Stimulated activated CD8-positive, alpha-beta memory T cell treated with anti-CD3 and anti-CD28 coated beads, Interleukin-2, amount 100 ng/mL, for 48 hours (primary cell): ENCODE measurements at places on chromosomes 13 and 19.

DNA sequence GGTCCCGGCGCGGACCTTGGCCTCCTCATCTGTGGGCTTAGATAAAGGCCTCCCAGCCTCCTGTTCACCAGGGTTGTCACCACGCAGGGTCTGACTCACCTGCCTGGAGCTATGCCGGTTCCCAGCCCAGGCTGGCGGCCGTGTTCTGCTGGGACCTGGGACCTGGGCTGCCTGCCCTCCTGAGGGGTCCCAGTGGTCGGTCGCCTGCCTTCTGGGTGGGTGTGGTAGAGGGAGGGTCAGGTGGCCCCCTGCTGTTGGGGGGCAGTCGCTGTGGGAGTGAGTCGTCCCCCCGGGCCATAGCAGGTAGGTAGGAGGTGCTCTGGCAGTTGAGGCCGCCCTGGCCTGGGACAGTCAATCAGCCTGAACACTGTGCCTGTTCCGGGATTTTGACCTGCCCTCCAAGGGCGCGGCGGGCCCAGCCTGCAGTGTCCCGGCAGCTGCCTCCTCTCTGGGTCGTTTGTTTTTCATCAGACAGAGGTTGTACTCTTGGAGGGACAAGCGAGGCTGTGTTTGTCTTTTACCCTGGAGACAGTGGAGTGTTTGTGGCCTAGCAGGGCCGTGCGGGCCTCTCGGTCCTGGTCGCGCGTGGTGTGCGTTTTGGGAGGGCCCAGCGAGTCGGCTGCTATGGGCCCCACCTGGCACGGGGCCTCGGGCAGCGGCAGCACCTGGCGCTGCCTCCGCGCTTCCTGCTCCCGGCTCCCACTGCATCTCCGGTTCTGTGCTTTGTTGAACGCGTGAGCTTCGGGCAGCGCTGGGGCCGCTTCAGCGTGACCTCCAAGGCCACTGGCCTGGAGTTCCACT, 2.6 kb downstream of the ADAT3 start:
- no peak for DNase-seq

GRCh38 chr19:43789029-43789428, 8.3 kb upstream of the KCNN4 start:
- no peak for DNase-seq

DNA sequence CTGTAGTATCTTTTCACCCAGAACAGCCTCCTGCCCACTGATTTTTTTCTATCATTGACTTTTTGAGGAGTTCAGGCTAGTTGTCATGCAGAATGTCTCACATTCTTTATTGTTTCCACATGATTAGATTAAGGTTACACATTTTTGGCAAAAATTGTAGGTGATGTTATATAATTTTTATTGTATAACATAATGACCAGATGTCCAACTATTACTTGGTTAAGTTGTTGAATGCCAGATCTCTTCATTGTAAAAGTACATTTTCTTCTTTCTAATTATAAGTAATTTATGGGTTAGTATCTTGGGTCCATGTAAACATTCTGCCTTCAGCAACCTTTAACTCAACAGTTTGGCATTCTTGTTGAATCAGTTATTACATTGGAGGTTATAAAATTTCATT, 138.4 kb downstream of the POSTN start:
- no peak for DNase-seq

GRCh38 chr19:35004517-35005255, 4.6 kb downstream of the GRAMD1A start:
- DNase-seq, result no peak

DNA sequence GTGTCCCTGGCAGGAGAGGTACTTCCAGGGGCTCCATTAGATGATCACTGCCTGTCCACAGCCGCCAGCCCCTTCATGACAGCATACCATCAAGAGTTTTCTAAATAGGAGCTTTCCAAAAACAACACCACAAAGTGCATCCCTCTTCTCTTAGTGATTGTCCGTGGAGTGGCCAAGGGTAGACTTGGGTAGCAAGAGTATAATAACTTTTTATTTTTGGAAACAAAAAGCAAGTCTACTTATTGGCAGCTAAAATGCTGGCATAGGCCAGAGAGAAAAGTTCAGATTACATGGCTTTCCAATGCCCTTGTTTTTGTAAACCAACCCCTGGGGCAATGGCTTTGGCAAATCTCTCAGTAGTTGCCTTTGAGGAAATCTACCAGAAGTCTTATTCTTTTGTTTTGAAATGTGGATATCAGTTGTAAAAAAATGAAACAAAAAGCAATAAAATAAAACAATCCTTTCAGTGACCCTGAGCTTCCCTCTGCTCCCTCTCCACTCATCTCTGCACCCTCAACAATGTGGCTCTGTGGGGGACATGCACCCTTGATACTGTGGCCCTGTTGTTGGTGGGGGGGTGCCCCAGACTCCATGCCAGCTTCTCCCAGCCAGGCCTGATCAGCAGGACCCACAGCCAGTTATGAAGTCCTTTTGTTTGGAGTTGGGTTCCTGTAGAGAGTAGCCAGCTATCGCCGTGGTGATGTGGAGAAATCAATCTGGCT, 294.1 kb downstream of the DLEU7 start:
- no peak for DNase-seq

- DNase-seq, result peak; percentile 49
Observed at GRCh38 chr19:4229179-4229931, at the start of gene EBI3. Gene EBI3 (plus strand): TSS chr19:4229523. CDS start chr19:4229551, 28 bp downstream.

GRCh38 chr13:77563111-77563510, 27.6 kb downstream of the SCEL start:
- DNase-seq, result no peak

GRCh38 chr13:39283072-39283471, 244.8 kb downstream of the NHLRC3 start:
- no peak for DNase-seq

DNA sequence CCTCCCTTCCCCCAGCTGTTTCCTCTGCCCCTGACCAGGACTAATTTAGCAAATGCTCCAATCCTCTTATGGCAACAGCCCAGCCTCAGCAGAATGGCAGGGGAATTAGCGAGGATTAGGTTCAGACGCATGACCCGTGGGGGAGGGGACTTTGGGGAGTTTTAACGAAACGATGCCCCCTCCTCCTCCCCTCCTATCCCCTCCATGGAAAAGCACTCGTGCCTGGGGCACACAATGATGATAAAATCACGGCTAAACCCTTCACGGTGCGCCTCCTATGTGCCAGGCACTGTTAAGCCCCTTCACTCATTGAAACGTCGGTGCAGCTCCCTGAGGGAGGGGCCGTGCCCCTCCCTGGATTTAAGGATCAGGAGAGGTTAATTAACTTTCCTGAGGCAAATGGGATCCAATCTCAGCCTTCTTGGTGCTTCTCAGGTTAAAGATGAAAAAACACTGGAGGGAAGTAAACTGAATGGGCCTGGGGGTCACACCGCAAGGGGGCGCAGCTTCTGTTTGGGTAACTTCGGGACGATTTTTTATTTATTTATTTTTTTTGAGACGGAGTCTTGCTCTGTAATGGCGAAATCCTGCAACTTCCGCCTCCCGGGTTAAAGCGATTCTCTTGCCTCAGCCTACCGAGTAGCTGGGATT, 10.1 kb upstream of the TPRX2 start:
- DNase-seq, result peak; percentile 43

GRCh38 chr13:41312176-41312500, 1.1 kb downstream of the NAA16 start:
- no peak for DNase-seq

DNA sequence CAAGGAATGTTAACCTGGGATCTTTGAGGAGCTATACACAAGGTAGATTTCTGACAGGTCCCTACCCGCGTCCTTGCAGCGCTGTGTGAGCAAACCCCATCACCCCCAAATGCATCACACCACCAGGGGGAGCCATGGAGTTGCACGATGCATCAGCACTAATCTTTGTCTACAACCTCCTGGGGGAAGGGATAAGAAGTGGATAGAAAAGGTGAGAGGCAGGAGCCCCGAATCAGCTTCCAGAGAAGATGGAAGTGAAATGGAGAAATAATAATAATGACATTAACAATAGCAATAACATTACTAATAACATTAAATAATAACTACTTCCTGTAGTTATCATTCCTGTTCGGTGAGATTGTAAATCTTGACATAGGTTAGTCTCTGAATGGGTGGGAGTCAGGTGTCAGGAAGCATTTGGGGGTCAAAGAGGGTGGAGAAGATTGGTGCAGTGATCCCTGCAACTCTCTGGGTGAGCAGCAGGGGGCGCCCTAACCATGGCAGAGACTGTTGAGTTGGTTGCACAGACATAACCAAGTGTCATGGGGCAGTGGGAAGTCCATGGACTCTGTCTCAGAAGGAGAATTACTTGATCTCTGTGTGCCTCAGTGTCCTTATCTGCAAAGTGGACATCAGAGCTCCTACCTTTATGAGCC, 16.5 kb downstream of the SIGLEC7 start:
- DNase-seq, result peak; percentile 65

- no peak for DNase-seq
Observed at GRCh38 chr19:3844596-3844995, 24.2 kb downstream of the ZFR2 start.

DNA sequence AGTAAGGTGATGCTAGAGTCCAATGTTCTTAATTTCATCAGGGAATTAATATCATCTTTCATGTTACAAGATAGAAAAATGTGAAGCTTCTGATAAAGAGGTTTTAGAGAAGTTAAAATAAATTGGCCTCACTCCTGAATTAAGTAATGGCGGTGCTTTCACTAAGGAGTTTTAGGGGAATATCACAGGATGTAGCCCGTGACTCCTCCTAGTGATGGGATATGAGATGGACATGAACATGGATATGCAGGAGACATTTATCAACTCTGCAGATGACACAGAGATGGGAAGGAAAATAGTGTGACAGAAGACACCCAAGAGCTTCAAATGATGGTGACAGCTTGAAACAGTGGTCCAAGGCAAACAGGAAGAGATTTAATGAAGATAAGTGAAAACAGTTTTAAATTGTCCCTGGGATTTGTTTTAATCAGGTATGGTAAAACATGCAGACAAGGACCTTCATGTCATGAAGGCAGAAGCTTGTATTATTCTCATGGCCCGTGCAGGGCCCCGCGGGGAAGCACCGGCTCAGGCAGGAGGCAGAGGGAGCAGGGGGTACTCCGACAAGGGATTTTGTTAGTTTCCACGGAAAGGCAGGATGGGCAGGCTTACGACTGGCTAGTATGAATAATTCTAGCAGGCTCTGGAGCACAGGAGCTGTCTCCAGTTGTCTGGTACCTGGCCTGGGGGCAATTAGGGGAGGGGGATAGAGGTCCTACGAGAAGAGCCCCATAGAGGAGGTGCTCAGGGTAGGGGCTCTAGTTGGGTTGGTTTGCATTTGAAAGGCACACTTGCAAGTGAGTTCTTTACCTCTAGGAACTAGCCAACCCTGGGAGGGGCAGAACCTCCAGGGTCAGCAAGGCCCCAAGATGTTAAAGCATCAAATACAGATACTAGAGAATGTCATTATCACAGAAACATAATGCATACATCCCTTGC, 38.7 kb upstream of the FARP1 start:
- no peak for DNase-seq

DNA sequence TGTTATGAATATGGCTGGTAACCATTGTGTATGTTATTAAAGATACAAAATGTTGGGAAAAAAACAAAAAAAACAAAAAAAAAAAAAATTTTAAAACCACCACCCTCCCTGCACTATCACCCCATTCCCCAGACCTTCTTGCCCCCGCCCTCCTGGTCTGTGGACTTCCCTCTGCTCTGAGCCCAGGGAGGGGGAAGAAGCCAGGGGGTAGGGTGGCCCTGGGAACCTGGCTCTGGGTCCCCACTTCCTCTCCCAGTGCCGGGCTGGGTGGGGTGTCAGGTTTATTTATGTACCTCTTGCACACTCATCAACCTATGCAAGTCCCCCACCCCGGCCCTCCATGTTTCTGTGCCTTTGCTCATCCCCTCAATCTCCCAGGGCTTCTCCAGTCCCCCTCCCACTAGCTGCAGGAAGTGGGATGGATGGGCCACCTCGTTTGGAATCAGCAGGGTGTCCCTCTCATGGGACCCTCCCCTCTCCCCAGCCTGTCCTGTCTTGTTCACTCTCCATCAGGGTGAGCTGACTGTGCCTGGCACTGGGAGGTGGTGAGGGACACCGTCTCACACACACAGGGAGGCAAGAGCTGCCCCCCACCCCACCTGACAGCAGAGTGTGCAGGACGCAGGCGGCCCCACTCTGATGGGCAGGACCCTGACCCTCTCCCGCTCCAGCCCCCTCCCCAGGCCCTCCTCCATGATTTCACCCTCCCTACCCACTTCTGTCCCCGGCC, 5.9 kb downstream of the PAF1 start:
- DNase-seq, result no peak

GRCh38 chr13:76887076-76887563, 915 bp upstream of the KCTD12 start:
- no peak for DNase-seq

- DNase-seq, result no peak
Observed at GRCh38 chr13:23146811-23147625, 33.8 kb upstream of the SGCG start.

DNA sequence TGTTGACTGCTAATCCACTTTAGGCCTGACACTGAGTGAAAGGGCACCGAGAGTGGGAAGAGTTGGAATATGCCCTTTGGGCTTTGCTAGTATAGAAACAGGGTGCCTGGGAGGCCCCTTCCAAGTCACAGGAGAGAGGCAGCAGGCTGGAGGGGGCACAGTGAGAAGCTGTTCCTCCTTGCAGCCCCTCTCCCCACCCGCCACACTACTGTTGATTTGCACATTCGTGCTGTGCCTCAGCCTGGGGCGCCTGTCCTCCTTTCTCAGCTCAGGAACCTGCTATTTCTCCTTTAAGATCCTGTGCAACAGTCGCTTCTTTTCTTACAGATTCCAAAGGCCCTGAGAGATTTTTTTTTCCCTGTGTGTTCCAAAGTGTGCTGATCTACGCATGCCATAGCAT, 2.8 kb upstream of the B3GLCT start:
- DNase-seq, result no peak

DNA sequence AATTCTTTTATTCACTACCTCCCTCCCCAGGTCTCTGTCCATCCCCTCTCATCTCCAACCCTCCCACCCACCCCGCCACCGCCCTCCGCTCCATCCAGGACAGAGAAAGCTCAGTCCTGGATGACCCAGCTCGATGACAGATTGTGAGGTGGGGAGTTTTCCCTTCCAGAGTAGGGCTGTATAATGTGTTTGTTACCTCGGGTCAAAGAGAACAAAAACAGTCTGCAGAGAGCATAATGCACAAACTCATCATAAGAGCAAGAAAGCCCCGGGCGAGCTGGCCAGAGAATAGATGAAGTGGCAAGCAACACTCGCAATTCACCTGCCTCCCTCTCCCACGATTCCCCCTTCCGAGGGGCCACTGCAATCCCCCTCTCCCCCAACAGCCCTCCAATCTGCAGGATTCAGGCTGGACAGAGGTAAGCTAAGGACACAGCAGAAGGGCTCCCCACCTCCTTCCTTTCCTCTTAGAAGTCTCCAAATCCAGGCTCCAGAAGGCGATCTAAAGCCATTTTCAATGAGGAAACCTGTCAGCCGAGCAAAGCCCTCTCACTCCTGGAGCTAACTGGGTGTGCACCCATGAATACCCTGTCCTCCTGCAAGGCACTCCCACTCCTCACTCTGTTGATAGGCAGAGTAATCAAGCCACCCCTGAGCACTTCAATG, 2.6 kb downstream of the CACNA1A start:
- DNase-seq, result no peak

DNA sequence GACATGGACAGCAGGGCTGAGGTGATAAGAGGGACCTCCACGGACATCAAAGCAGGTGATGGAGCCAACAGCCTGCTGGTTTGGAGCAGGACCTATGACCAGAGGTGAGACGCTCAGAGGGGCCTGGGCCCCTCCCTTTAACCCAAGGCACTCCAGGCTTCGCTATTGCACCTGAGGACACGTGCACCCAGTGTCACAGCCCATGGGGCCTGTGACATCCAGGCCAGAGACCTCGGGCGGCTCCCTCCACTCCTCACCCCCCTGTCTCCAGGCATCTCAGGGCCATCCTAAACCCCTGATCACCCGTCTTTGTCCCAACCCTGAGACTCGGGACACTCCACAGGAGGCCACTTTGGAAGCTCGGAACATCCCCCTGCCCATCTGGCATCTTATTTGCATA, 12.9 kb downstream of the ADGRE5 start:
- DNase-seq, result no peak

- DNase-seq, result no peak
Observed at GRCh38 chr13:91144054-91144453, 203.4 kb upstream of the MIR17HG start.
